ENCODE measurements at places on chromosomes 6 and 20.

GRCh38 chr20:35319192-35319870 is 27.1 kb upstream of the FAM83C start:
- DNase-seq = no peak

- DNase-seq = no peak
Observed at GRCh38 chr20:47964149-47964548, 178.9 kb upstream of the SULF2 start.

DNA sequence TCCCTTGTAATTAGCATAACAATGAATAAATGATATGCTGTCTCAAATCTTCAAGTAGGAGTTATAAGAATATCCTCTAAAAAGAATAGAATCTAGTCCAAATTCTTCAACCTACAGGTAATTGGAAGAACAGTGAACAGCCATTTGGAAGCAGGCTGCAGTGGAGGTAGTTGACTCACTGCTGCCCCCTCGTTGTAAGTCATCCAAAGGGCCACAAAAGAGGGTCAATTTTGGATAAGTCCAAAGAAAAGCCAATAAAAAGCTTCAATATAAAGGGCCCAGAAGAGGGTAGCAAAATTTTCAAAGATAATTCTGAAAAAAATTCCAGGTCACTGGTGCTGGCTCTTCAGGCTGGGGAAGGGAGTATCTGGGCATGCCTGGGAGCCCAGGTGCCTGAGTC is 60.8 kb upstream of the SSTR4 start:
- no peak for DNase-seq

DNA sequence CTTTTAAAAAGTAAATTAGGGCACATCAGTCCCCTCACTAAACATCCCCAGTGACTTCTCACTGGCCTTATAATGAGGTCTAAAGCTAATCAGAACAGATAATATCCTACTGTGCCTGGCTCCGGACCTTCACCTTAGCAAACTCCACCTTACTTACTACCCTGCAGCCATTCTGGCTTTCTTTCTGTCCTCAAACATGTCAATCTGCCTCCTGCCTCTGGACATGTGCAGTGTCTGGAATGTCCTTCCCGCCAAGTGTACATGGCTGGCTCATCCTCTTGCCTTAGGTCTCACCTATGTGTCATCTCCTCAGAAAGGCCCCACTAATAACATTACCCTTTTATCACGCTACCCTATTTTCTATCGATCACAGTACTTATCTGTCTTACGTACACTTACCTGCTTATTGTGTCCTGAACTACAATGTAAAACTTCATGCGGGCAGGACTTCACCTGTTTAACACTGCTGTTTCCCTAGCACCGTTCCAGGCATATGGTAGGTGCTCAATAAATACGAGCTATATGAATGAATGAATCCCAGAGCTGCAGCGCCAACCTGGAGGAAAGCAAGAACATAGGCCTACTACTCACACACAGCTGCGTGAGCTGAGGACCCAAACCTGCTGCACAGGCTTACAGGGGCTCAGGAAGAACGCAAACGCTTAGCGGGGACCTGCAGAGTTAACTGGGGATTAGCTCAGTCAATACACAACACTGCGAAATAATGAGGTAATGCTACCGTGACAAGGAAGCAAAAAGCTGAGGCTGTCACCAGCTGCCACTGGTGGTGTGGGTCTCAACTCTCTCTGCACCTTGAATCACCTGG is 991 bp downstream of the UQCC2 start:
- DNase-seq = no peak

DNA sequence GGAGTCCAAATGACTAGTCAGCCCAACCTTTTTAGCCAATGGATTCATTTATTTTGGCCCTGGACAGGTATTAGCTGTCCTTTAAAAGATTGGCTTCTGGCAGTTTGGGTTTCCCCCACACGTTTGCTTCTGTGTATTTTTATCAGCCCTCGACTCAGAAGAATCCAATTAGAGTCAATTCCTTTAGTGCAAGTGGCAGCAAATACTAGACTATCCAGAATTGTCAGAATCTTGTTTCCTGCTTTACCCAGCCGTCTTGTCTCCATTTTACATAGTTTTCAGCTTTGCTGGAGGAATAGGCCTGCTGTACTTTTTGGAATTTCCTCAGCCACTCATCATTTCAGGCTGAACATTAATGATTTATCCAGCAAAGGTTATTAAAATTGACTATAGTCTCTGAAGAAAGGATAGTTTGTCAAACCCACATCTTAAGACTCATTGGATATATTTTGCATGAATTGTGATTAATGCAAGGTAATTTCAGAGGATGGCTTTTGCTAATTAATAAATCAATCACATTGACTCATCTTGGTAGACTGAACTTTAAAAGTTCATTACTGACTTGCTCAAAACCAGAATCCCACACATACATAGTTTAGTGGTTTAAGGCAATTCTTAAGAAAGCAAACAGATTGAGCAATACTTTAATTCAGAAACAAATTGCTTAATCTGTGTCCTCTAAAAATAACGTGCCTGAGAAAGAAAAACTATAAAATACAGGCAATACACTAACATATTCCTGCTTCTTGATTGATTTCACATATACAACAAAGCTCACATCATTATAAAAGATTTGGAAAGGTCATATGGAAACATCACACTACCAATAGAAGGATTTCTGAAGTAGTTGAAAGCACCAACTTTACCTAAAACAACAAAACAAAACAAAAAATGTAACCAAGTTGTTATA is 62.9 kb upstream of the ZNF217 start:
- DNase-seq = no peak

DNA sequence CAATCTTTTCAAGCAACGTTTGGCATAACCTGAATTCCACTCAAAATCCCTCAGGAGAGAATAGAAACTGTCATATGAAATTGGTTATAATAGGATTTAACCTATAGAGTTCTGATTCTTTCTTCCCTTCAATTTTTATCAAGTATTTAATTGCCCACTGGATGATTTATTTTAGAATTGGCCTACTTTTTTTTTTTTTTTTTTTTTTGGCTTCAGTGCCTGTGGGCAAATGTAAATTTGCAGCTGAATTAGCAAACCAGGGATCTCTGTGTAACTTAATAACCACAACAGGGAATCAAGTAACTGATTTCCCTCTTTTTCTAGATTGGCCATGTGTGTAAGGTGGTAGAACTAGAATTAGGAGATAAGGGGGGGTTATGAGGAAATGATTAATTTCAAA is 157.0 kb downstream of the SOX4 start:
- no peak for DNase-seq

DNA sequence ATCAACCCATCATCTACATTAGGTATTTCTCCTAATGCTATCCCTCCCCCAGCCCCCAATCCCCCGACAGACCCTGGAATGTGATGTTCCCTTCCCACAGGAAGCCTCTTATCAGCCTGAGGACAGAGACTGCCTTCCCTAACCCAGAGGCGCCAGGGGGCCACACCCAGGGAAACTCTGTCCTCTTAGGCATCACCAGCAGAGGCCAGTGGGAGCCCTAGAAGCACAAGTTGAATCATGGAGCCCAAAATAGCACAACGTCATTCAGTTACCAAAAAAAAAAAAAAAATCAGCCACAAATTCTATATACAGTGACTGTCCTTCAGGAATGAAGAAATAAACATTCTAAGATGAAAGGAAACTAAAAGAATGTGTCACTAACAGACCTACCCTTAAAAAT is 625.7 kb downstream of the TFAP2A start:
- no peak for DNase-seq

- no peak for DNase-seq
Observed at GRCh38 chr20:57590485-57591288, 29.5 kb downstream of the ZBP1 start.

DNA sequence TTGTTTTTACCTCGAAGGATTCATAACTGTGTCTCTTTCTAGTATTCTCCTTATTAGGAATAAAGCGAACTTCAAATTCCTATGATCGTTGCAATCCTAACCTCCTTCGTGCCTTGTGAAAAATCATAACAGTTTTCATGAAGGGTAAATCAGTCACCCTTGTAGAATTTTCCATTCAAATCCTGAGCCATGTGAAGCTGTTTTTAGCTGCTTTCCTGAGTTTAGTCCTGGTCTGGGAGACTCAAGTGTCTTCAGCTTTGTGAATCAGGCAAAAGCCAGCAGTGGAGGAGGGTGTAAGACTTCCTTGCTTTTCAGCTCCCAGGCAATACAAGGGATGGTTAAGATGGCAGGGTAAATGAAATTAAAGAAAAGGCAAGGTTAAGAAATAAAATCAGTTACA is 24.3 kb downstream of the GCNT2 start:
- DNase-seq = no peak
